Stimulated activated CD4-positive, alpha-beta T cell treated with anti-CD3 and anti-CD28 coated beads, TNF-alpha, amount 100 ng/mL, for 4 hours (primary cell): ENCODE measurements at places on chromosomes 3 and 15.

DNA sequence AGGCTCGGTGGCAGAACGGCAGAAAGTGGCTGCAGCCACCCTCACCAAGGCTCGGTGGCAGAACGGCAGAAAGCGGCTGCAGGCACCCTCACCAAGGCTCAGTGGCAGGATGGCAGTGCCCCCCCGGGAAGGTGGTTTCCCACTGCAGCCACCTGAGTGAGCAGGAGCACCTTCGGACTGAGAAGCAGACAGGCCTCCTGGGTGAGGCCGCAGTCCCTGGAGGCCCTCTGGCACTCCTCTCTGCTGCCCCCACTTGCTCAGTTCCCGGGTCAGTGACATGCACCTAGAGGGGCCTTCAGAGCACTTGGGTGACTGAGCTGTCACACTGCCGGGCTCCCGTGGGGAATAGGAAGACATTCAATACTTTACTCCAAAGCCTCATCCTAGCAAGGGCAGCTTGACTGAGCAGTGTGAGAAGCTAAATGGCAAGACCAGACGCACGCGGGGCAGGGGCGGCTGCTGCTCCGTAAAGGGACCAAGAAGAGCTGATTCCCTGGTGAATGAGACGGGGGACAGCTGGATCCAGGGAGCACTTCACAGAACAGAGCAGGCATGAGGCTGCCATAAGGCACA, 62.7 kb downstream of the PCSK6 start:
- no peak for DNase-seq

DNA sequence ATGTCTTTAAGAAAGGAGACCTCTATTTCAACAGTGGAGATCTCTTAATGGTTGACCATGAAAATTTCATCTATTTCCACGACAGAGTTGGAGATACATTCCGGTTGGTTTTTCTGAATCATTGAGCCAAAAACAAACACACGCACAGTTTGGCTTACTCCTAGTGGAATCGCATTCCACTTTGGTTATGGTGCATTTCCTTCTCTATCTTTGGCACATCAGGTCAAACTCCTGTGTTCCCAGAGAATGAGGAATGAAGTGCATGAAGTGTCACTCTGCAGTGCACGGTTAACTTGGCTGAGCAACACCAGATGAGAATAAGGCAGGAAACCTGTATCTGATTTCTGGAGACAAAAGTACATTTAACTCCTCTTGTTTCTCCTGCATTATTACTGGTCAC, 38.5 kb downstream of the HDC start:
- no peak for DNase-seq

DNA sequence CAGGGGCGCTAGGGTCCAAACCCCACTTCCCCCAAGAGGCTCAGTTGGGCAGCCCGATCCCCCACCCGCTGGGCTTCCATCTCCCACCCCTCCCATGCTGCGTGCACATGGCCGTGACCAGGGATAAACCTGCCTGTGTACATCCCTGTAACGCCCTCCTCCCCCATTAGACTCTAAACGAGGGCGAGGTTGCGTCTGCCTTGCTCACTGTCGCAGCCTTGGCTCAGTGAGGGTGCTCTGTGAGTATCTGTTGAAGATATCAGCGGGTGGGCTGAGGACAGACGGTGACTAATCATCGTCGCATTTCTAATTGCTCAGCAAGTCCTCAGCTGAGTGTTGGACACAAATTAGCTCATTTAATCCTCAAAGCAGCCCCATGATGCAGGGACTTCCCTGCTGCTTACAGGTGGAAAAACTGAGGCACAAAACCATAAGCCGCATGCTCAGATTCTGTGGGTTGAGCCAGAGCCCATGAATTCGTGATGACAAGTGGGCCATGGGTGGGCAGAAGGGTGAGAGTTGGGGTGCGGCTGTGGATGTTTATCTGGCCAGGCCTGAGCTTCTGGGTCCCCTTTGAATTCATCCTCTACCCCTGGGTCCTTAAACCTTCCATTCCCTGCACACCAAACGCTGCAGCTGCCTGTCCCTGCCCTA, 26.0 kb downstream of the FBLN2 start:
- no peak for DNase-seq

- no peak for DNase-seq
Measured at GRCh38 chr15:27648359-27648758, 450.8 kb downstream of the OCA2 start.

DNA sequence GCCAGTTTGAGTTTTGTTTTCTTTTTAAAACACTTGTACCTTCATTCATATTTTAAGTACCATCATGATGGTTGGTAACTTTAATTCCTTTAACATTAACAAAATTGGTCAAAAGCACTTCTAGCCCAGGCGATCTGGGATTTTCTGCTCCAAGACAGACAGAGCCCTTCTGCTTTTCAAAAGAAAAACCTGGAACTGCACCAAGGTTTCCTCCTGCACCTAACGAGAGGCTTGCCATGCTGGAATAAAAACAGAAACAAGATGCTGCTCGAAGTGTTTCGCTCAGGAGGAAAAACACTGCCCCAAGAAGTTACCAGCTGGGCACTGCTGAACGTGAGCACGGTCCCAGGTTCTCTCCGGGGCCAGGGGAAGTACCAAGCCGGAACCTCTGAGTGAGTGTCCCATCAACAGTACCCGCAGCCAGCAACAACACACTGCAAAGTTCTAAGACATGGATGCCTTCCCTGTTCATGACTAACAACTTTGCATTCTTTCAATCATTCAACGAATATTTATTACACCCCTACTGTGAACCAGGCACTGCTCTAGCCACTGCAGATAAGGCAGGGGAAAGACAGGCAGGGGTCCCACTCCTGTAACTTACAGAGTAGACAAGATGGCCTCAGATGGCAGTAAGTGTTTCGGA, 98.8 kb downstream of the XXYLT1 start:
- no peak for DNase-seq

DNA sequence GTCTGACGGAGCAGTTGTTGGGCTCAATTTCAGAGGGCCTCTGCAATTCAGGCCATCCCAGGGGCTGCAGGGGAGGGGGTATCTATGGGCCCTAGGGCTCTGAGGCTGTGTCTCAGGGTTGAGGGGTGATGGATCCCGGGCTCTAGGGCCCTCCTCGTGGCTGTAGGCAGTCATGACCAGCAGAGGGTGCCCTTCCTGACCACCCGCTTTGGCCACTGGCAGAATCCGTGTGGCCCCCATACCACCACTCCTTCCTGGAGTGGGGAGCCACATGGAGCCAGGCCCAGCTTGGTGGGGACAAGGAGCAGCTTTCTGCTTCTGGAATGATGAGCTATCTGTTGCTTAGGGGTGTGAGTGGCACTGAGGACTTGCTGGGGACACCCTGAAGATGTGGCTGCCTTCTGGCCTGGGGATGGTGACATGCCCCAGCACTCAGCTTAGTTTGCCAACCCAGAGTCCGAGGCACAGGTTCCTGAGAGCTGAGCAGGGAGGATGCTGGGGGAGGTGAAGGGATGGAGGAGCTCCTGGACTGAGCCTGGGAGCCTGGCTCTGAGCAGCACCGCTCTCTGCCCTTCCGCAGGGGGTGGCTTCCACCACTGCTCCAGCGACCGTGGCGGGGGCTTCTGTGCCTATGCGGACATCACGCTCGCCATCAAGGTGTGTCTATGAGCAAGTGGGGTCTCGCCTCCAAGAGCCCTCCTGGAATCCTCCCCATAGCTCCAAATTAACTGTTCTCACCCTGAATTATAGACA, 20.2 kb downstream of the HDAC11 start:
- no peak for DNase-seq

GRCh38 chr15:64698823-64699222, 76.6 kb downstream of the RBPMS2 start:
- no peak for DNase-seq

- DNase-seq: no peak
Measured at GRCh38 chr3:31942446-31942845, 38.6 kb downstream of the OSBPL10 start.

GRCh38 chr3:126378341-126378751, 16.4 kb upstream of the CFAP100 start:
- DNase-seq: no peak

GRCh38 chr3:114582929-114583328, 289.1 kb downstream of the TIGIT start:
- DNase-seq: no peak

DNA sequence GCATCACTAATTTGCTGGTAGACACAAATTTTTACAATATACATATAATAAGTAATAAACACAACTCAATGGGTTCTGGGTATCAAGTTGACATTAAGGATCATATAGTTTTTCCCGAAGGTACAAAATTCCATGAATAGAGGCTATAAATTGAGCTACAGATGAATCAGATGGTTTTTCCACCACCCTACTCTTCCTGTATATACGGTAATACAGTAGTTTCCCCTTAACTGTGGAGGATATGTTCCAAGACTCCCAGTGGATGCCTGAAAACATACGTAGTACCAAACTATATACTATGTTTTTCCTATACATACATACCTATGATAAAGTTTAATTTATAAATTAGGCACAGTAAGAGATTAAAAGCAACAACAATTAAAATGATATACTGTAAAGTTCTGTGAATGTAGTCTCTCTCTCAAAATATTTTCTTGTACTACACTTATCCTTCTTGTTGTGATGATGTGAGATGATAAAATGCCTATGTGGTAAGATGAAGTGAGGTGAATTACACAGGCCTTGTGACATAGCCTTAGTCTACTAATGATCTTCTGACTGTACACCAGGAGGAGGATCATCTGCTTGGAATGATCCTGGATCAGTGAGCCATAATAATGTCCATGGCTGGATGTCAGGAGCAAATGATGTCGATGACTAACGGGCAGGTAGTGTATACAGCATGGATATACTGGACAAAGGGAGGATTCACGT, 116.7 kb downstream of the NR1I2 start:
- DNase-seq: no peak

DNA sequence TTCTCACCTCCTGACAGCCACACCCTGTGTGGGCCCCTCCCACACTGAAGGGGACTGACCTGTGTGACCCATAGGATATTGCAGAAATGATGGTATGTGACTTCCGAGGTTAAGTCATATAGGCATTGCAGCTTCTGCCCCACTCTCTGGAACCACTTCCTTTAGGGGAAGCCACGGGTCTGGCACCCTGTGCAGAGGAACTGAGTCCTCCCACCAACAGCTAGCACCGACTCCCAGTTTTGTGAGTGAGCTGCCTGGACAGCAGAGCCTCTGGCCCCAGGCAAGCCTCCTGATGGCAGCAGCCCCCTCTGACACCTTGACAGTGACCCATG, 24.6 kb upstream of the SLC6A6 start:
- DNase-seq: no peak

GRCh38 chr15:57503911-57504598, 87.6 kb upstream of the MYZAP start:
- no peak for DNase-seq

DNA sequence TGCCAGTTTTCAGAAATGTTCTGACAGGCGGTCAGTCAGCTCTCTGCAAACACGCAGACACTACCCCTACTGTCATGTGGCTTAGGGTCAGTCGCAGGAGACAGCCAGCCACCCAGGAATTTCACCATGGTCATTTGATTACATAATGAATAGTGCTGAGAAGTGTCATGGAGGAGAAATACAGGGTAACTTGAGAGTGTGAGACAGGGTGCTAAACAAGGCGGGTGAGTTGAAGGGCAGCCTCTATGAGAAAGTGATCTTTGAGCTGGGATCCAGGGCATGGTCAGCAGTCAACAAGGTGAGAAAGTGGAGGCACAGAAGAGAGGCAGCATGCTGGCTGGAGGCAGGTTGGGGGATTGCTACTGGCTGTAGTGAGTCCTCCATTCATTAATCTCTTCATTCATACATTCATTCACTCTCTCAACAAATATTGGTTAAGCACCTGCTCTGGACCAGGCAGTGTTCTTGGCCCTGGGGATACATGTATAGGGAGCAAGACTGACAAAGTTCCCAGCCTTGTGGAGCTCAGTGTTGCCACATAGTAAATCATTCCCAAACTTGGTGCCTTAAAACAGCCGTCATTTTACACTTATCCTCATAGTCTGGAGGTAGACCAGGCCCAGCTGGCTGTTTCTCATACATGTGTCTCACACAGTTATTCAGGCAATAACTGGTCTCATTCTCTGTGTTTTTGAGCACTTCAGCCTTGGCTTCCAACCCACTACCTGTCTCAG, 14.8 kb downstream of the PXYLP1 start:
- no peak for DNase-seq

GRCh38 chr3:69715204-69715603, 24.1 kb upstream of the MITF start:
- no peak for DNase-seq
